Spinal cord (tissue), 10 donors: ENCODE measurements at places on chromosomes 3 and 15. TPM values are rescaled to one million over a fixed set of nuclear protein-coding genes. Genes with fewer than 3 reads are reported as not detected.
A peak's percentile ranks its signal among the peaks of the same experiment; 100 is the strongest.

GRCh38 chr15:38414357-38414756, 39.6 kb upstream of the FAM98B start:
- H3K27ac ChIP-seq: no peak overlapping the region
- H3K4me1 ChIP-seq: no peaks in the 10 kb centered on the region
- no peaks in the 10 kb centered on the region for H3K27me3 ChIP-seq
- DNase-seq: peak; percentile 7

- H3K36me3 ChIP-seq: no peaks in the 10 kb centered on the region
- H3K4me1 ChIP-seq: no peaks in the 10 kb centered on the region
- no peak overlapping the region for H3K27ac ChIP-seq
- DNase-seq: no peak
- H3K27me3 ChIP-seq: no peaks in the 10 kb centered on the region
Measured at GRCh38 chr3:27614592-27614991, 107.5 kb downstream of the EOMES start.

- peak overlapping the region; percentile 64 for H3K4me3 ChIP-seq
- no peaks in the 10 kb centered on the region for H3K36me3 ChIP-seq
- no peak overlapping the region for H3K27ac ChIP-seq
- peak; percentile 35 for DNase-seq
- no peaks in the 10 kb centered on the region for H3K27me3 ChIP-seq
Measured at GRCh38 chr3:44476181-44476611, 1.3 kb downstream of the ZNF445 start.

Gene NR2F2
- total RNA-seq: 44.2 TPM

Gene GXYLT2
- total RNA-seq: 30.9 TPM

Gene TAMM41
- total RNA-seq: 15.2 TPM
